ELR (cell line): ENCODE measurements at places on chromosomes 7 and 10.
A peak's percentile ranks its signal among the peaks of the same experiment; 100 is the strongest.

GRCh38 chr10:118694848-118695247, 59.9 kb downstream of the CACUL1 start:
- peak; percentile 39 for DNase-seq

GRCh38 chr10:16867556-16867955, 50.3 kb upstream of the RSU1 start:
- DNase-seq: peak; percentile 73

- no peak for DNase-seq
Observed at GRCh38 chr7:17186745-17187530, 111.5 kb upstream of the AHR start.

DNA sequence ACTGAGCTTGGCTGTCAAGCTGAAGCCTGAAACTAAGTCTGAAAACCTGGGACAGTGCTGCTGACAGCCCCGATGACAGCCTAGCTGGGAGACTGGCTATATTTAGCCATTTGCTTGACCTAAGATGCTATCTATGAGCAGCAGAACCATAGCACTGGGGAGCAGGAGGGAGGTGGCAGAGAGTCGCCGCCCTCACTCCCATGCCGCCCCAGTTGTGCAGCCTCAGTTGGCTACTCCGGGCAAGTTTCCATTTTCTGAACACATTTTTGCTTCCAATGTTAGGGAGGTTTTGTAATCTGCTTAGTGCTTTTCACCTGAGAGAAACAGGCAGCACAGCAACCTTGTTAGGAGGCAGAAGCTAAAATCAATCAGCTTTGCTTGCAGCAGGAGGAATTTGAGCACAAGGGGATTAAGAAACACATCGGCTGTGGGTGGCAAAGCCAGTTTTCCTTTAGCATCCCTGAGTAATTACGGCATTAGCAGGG, 20.4 kb upstream of the C10orf71 start:
- no peak for DNase-seq

DNA sequence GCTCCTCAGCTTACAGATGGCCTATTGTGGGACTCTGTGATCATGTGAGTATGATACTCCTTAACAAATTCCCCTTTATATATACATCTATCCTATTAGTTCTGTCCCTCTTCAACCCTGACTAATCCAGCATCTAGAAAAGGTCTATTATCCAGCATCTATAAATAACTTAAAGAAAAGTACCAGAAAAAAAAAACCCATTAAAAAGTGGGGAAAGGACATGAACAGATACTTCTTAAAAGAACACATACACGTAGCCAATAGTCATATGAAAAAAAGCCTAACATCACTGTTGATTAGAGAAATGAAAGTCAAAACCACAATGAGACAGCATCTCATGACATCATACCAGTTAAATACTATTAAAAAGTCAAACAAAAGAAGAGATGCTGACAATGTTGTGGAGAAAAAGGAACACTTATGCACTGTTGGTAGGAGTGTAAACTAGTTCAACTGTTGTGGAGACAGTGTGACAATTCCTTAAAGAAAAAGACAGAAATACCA, 549.5 kb upstream of the GRM3 start:
- DNase-seq: no peak

DNA sequence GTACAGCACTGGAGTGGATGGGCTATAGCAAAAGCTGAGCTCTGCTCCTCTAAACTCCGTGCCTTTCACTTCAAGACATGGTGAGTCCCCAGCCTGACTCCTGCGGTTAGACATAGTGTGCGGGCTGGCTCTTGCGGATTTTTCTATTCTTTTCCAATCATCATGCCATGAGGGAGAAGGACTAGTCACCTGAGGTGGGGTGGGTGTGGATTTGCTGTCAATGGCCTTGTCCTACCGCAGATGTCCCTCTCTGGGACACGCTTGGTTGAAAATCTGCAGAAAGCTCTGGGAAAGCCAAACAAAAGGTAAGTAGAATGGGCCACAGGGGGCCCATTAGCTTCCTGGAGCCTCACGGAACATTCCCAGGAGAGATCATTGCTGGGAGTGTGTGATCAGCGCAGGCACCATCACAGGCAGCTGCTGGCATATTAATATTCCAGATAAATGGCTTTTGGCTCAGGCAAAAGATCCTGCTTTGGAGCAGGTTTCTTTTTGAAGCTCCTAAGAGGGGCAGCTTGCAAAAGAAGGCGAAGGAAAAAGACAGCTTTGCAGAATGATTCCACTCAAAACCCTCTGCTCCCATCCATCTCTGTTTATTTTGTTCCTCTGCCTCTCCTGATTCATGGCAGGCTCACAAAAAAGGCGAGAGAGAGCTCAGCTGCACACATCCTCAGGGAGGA, 509.0 kb upstream of the ZMIZ1 start:
- DNase-seq: no peak

GRCh38 chr10:61778137-61778536, 115.4 kb downstream of the CABCOCO1 start:
- no peak for DNase-seq

- no peak for DNase-seq
Observed at GRCh38 chr7:8714791-8715190, 281.4 kb downstream of the NXPH1 start.

- no peak for DNase-seq
Observed at GRCh38 chr7:155589001-155589980, 42.9 kb upstream of the CNPY1 start.

- DNase-seq: peak; percentile 88
Observed at GRCh38 chr10:5566614-5567013, 41.9 kb downstream of the CALML3 start.

DNA sequence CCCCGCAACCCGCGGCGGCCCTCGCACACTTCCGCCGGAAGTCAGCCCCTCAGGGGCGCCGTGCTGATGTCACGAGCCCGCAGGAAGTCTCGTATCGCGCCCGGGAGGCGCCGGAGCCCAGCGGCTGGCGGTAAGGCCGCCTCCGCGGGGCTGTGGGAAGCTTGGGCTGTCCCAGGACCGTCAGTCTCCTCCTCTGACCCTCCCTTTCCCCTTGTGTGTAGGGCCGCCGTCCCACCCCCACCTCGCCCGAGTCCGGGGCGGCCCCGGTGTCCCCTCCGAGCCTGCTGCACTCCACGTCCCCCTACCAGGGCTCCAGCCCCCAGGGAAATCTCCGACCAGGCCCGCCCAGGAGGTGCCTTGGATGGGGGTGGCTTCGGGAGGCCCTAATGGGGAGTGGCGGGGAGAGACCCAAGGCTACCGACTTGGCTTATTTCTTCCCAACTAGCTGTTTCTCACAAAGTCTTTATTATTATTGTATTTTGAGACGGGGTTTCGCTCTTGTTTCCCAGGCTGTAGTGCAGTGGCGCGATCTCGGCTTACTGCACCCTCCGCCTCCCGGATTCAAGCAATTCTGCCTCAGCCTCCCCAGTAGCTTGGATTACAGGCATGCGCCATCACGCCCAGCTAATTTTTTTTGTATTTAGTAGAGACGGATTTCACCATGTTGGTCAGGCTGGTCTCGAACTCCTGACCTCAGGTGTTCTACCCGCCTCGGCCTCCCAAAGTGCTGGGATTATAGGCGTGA, at the start of gene ZDHHC4:
Gene ZDHHC4, plus strand, starts transcription at position 86 of the 745 bp plus-strand sequence. CDS start 3,108 bp downstream, outside the sequence.
- DNase-seq: peak; percentile 91

- no peak for DNase-seq
Observed at GRCh38 chr10:30974355-30974754, 57.3 kb downstream of the ZNF438 start.

DNA sequence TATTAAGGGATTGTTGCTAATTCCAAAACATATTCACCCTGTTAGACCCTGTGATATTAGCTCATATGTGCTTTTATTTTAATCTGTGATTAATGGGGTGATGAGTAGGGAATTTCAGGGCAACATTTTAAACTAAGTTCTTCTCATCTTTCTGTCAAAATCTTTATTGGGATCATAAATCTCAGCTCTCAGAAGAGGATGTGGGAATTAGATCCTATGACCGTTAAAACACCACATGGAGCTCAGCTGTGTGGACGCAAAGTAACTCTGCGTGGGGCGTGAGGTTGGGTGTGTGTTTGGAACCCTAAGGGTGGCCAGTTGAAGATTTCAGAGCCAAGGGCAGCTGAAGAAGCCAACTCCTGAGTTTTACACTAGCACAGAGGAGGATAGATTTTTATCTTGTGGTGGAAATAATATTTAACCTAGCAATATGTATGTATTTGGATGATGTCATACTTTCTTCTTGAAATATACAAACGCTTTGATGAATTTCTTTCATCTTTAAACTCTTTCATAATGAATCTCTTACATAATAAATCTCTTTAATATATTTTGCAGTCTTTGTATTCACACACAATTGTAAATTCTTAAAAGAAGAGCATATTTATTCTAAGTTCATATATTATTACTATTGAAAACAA, 64.4 kb downstream of the EPDR1 start:
- no peak for DNase-seq

DNA sequence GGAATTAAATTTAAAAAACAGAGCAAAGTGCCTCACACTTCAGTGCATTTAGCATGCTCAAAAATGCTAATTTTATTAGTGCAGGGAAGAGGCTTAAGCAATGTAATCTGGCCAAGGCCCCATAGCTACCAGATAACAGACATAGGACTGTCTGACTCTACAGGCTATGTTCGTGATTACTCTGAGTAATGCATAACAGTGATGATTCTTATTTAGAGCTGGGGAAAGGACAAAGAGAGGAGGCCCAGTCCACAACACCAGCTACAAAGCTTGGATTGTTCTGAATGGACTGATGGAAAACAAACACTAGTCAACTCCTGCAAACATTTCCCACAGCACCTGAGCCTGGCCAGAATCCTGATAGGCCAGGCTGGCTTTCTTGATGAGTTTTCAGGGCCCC, 8.4 kb upstream of the CH25H start:
- DNase-seq: no peak

DNA sequence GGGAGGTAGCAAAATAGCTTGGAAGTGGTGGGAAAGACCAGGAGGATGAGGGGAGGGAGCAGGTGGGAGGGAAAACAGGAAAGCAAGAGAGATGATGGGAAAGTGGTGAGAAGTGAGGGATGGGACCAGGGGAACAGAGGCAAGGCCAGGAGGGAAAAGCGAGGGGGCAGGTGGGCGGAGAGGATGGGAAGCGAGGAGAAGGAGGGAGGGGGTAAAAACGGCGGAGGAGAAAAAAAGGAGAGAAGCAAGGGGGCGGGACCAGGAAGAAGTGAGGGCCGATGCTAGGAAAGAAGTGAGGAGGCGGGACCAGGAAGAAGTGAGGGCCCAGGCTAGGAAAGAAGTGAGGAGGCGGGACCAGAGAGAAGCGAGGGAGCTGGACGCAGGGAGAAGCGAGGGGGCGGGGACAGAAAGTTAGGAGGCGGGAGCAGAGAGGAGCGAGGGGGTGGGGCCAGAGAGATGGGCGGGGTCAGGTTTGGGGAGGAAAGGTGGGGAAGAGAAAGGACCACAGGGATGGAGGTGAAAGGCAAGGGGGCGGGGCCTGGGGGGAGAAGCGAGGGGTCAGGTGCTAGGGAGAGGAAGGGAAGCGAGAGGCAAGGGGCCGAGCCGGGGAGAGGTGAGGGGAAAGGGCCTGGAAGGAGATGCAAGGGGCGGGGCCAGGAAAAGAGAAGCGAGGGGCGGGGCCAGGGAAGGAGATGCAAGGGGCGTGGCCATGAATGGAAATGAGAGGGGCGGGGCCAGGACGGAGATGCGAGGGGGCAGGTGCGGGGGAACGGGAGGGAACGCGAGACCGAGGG, 984 bp downstream of the SMURF1 start:
- peak; percentile 94 for DNase-seq

DNA sequence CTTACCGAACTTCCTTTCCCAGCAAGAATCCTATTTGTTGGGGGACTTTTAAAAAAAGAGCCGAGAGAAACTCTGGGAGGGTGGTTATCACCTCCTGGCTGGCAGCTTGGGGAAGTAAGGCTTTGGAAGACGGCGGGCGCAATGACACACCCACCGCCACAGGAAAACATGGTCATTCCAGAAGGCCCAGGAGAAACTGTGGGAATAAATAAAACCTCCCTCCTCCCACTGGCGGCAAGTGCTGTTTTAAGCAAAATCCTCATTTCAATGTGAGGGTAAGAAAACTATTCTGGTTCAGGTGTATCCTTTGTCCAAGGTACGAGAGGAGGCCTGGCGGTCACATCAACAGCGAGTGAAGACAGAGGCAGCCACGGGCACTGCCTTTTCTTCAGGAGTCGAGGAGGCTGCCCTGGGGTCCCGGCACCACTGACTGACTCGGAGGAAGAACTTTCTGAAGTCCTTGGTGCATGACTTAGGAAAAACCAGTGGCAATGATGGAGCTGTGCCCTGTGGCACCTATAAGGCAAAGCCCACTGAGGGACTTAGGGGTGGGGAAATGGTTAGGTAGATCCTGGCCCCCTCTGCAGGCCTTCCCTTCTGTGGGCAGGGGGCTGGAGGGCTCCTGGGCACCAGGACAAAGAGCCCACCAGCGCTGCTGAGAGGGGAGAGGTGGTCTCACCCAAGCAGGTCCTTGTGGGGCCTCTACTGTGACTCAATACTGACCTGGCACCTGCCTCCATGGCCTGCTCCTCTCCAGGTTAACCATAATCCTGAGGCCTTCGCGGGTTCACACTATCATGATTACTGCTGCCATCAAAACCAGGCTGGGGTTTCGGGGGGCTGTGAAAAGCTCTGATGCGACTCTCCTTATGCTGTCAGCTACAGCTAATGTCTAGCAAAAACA, 21.4 kb downstream of the DNAJB12 start:
- no peak for DNase-seq

GRCh38 chr10:124953421-124953820, 11.5 kb downstream of the ZRANB1 start:
- DNase-seq: no peak

DNA sequence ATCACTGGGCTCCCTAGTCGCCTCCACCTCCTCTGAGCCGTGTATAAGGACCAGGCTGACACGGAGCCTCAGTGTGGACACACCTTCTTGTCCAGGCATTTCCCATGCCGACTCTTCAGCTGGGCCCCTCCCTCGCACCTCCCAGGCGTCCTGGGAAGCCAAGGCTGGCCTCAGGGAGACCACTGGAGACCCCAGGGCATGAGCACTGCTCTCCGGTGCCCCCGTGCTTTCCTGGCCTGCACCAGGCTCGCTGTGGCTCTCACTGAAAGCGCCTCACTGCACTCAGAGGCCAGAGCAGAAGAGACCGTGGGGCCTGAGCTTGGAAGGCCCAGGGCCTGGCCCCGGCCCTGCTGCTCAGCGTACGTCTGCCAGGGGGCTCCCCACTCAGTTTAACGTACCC, 31.4 kb downstream of the LRRC27 start:
- no peak for DNase-seq

DNA sequence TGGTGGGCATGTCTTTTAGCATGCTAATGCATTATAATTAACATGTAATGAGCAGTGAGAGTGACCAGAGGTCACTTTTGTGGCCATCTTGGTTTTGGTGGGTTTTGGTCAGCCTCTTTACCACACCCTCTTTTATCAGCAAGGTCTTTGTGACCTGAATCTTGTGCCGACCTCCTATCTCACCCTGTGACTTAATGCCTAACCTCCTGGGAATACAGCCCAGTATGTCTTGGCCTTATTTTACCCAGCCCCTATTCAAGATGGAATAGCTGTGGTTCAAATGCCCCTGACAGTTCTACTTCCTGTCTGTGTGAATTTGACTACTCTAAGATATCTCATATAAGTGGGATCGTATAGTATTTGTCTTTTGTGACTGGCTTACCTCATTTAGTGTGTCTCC, 85.1 kb downstream of the EEPD1 start:
- no peak for DNase-seq
